ENCODE measurements at places on chromosomes 5 and 9. TPM values are rescaled to one million over a fixed set of nuclear protein-coding genes. Genes with fewer than 3 reads are reported as not detected.

The FKTN gene
- 6.8 TPM for total RNA-seq

The ARHGEF28 gene
- 2.5 TPM for total RNA-seq

The PDGFRB gene
- 10.6 TPM for total RNA-seq

The PITX1 gene
- total RNA-seq = not detected

The ARL14EPL gene
- total RNA-seq = not detected

The DMRT2 gene
- total RNA-seq = not detected

The HINT2 gene
- total RNA-seq = 34.3 TPM

- no peak for DNase-seq
- no peaks in the 10 kb centered on the region for H3K4me1 ChIP-seq
- peaks cover 3% of the 10 kb centered on the region for H3K36me3 ChIP-seq
- no peaks in the 10 kb centered on the region for H3K27me3 ChIP-seq
Measured at GRCh38 chr5:10233011-10233410, 16.7 kb downstream of the ATPSCKMT start.

- no peaks in the 10 kb centered on the region for H3K4me1 ChIP-seq
- no peaks in the 10 kb centered on the region for H3K27me3 ChIP-seq
- no peak overlapping the region for H3K27ac ChIP-seq
- peaks cover 20% of the 10 kb centered on the region for H3K36me3 ChIP-seq
- H3K4me3 ChIP-seq = no peak overlapping the region
Measured at GRCh38 chr9:131464354-131465000, 38.2 kb upstream of the POMT1 start.
